ENCODE measurements at places on chromosomes 1 and 21.

- DNase-seq = no peak
Measured at GRCh38 chr1:3119725-3120124, 50.7 kb downstream of the PRDM16 start.

- no peak for DNase-seq
Measured at GRCh38 chr1:189859385-189859977, 618.2 kb downstream of the BRINP3 start.

DNA sequence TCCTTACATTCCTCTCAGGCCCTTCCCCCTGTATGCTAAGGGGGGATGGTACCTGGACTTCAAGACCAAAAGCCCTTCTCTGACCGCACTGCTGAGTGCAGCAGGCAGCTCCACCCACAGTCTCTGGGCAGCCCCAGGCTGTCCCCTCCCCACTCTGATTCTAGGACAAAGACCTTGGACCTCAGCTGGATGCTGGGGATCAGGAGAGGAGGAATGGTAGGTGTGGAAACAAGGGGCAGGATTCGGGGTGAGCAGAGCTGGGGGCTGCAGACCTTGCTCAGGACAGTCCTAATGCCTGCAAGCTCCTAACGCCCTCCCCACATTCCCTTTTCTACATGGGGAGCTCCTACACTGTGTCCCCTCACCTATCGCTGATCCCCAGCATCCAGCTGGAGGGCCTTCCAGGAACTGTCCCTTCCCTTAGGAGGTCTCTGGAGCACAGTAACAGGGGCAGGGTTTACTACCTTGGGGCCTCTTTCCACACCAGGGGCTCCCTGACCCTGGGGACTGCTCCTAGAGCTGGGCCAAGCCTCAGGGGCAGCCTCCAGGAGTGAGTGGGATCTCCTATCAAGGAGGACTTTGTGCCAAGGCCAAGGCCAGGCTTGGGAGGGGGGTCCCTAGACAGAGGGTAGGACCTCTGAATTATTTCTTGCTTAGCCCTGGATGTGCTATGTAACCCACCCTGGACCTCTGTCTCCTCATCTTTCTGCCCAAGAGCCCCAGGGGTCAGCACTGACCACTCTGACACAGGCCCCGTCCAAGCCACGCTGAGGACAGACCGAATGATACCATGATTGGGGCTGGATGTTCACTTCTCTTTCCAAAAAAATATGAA is 5.6 kb downstream of the CLDN19 start:
- no peak for DNase-seq

GRCh38 chr1:198467342-198467741 is 73.1 kb downstream of the ATP6V1G3 start:
- DNase-seq = no peak

All from activated CD4-positive, alpha-beta T cell treated with anti-CD3 and anti-CD28 coated beads, Interleukin-2, amount 50 U/mL, for 4 hours (primary cell).